Activated naive CD4-positive, alpha-beta T cell (primary cell): ENCODE measurements at places on chromosomes 12 and 14.

DNA sequence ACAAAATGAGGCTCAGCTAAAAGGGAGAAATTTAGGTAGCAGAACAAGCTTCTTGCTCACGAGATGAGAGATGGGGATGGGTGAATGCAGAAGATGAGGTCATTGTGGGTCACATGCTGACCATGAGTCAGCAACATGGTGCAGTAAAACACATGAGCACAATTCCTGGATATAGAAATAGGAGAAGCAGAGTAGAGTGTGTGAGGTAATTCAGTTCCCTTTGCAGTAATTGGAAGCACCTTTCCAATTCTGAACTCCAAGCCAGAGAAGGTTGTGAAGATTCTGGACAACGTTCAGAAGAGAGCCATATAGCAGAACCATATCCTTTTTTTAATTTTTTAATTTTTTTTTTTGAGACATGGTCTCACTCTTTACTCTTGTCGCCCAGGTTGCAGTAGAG lies 62.0 kb upstream of the LMNTD1 start:
- no peak for DNase-seq

DNA sequence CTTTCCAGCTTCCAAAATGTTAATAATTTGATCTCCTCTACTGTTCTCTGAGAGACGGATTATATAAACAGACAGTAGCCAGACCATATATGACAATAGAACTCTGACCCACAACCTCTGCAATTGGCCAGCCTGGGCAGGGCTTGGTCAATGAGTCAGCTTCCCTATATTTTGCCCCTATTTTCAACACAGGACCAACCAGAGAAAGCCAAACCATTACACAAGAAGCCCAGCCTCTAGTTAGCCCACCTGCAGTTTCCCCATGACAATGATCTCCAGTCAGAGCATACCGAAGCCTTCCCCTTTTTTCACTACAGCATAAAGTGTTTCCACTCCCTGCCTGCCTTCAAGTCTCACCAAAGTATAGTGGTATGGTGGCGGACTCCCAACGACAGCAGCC lies 7.6 kb upstream of the EXD2 start:
- DNase-seq: no peak

DNA sequence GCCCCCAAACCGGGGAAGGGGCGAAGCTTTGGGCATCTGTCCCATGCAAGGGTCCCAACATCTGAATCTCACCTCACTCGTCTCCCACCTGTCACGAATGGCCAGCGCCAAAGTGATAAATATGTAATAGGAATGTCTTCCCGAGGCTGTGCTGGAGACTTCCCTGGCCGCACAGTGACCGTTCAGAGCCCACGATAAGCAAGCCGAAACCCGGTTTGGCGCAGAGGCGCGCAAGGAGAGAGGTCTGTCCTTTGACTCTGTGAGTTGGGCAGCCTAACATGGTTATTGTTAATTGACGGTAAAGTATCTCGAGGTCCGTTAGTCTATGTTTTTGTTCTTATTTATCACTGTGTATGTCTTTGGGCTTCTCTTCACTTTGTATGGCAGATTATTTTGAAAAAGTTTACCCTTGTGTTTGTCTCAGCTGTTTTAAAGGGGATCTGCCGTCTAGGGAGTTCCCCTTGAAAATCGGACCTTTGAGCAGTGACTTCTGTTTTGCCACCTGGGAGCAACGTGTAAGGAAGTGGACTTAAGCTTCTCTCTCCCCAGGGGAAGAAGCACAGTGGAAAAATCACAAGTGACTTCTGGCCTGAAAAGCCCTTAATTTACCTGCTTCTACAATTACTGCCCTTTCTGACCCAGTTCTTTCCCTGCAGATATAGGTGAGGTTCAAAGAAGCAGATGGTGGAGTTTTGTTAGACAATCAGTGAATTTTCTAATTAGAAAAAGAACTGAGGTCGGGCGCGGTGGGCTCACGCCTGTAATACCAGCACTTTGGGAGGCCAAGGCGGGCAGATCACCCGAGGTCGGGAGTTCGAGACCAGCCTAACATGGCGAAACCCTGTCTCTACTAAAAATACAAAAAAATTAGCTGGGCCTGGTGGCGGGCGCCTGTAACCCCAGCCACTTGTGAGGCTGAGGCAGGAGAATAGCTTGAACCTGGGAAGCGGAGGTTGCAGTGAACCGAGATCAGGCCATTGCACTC lies 1.1 kb upstream of the TM9SF1 start:
- no peak for DNase-seq

GRCh38 chr14:74155749-74156148 lies 71.0 kb downstream of the LIN52 start:
- no peak for DNase-seq

GRCh38 chr12:19415563-19415962 lies 23.7 kb upstream of the AEBP2 start:
- no peak for DNase-seq
